ENCODE measurements at places on chromosomes 13 and 19.

GRCh38 chr19:6292006-6292405 lies 12.2 kb upstream of the MLLT1 start:
- peak; percentile 17 for DNase-seq

DNA sequence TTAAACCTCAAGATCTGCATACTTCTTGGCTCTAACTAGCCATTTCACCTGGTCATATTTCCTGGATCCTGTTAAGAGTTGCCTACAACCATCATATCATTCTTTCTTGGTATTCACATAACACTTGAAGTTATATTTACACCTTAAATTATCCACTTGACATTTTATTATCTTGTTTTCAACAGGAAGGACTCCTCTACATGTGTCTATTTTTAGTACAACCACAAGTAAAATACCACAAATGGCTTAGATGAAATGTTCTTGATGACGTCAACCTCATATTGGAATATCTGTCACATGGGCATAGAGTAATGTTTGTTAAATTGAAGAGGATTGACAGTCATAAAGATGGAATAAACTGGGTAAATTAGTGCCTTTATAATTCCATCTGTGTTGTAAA lies 9.4 kb downstream of the PCDH20 start:
- DNase-seq, result no peak

GRCh38 chr13:112987682-112988024 lies 18.6 kb downstream of the MCF2L start:
- DNase-seq, result no peak

DNA sequence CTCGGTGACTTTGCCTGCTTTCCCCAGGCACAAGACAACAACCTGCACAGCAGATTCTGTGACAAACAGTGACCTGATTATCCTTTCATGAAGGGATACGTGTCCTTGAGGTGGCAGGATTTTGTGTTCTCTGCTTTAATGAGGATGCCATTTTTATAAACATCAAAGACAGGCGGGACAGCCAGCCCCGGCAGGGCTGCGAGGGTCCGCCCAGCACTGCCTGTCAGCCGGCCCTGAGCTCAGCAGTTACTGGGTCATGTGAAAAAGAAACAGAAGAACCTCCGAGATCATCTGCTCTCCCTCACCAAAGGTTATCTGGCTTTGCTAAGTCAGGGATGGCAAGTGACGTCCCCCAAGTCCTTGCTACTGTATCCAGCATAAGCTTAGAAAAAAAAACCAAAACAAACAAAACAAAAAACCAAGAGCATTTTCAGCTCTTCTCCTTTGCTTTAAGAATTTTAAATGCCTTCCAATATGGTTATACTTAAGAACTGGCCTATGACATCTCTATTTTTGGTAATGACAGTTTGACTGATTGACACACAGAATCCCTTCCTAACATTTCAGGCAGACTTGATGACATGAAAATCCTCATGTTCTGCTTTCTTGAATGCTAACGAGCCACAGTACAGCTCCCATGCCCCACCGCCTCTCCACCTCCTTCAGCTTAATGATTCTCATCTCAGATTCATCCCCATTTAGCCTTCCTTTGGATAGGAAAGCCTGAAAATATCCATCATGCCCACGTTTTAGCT lies 666.6 kb upstream of the ARGLU1 start:
- no peak for DNase-seq

DNA sequence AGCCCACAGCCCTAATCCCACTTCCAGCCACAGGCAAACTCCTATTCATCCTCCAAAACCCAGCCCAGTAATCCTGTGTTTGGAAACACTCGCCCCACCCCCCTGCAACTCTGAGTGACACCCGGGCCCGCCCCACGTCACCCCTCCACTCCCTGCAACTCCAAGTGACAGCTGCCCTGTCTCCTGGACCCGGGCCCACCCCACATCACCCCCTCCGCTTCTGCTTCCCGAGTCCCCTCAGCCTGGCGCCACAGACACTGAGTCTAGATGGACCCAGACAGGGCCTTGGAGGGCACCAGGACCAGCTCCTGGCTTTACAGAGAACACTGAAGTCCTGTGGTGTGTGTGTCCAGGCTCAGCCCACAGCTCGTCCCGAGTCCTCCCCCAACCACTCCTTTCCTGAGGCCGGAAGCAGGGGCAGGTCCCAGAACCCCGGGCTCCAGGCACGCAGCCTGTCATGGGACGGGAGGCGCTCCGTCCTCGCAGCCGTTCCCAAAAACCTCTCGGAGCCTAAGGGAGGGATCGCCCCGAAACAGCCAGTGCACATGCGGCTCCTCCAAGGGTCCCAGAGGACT lies 7.7 kb downstream of the REXO1 start:
- DNase-seq, result peak; percentile 50

DNA sequence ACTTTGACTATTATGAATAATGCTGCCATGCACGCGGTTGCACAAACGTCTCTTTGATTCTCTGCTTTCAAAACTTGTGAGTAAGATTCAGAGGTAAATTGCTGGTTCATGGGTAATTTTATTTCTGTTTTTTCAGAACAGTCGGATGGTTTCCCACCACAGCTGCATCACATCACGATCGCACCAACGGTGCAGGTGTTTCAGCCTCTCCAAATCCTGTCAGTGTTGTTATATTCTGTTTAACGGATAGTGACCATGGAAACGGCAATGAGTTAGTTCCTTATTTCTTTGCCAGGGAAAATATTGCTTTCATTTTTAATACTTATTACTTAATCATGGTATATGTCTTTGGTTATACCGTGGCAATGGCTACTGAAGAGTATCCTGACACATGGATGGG lies 19.1 kb upstream of the ZNF835 start:
- DNase-seq, result no peak

GRCh38 chr13:43805071-43805468 lies 18.3 kb upstream of the ENOX1 start:
- DNase-seq, result peak; percentile 99

DNA sequence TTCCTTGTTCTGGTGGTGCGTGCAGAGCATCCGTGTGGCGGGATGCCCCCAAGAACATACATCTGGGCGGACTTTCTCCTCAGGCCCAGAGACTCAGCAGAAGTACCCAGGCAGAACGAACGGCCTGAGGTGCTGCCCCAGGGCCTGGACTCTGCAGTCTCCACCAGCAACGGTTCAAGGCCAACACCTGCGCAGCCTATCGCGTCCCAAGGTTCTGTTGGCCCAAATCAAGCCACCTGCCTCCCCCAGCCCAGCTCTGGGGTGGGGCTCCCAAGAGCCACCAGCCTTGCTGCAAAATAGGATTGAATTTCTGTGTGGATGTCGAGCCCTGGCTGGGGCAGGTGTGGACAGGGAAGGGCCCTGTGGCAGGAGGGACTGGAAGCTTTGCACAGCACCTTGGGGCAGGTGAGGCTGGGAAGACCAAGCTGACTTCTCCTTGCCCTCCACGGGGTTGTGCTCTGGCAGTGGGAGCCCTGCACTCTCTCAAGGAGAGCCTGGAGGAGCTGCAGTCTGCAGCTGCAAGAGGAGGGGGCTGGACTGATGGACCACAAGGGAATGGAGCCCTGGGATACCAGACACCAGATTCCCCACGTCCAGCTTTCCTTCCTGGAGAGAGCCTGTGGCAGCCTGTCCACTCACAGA lies 146.9 kb downstream of the ZNF536 start:
- DNase-seq, result no peak

DNA sequence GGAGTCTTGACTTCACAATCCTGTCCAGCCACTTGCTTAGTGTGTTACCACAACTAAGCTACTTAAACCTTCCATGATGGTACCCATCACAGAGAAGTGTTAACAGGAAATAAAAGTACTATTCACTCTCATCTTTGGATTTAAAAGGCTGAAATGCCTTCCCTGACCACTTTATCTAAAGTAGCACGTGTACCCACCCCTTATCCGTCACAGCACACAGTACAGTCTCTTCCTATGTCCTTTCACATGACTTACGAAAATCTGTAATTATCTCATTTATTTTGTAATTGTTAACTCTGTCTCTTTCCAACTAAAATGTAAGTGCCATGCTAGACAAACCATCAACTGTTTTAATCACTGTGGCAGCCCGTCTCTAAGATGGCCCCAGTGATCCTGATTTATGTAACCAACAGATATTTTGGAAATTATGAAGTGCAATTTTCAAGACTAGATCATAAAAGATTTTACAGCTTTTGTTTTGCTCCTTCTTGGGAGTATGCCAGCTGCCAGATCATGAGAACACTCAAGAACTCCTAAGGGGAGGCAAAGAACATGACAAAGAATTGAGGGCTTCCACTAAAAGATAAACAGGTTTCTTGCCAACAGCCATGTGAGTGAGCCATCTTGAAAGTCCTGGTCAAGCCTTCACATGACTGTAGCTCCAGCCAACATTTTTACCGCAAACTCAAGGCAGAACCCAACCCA lies 44.9 kb downstream of the DIAPH3 start:
- peak; percentile 19 for DNase-seq

DNA sequence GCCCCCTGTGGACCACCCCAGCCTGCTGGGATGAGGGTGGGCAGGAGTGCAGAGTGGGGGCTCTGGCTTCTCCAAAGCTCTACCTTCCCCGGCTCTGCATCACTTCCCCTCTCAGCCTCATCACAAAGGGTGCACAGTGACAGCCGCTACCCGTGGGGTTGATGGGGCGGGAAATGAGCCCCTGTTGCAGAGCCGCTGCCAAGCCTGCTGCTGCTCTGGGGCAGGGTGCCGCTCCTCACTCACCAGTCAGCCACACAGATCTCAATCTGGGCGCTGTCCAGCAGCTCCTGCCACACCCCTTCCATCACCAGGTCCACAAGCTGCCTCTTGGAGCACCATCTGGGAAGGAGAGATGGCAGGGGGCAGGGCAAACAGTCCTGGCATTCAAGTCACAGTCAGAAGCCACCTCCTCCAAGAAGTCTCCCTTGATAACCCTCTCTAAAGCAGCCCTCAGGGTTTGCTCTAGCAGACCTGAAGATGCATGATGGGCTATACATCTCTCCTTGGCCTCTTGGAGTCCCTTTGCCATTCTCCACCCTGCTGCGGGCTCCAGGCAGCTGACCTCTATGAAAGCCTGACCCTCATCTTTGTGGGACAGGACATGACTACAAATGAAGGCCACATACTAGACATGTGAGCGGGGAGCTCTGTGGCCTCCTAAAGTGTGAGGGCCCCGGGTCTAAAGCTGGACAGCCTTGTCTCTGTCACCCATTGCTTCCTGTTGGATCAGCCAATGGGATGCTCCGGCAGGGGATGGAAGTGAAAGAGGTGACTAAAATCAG lies 15.7 kb downstream of the MRPS12 start:
- DNase-seq, result no peak

DNA sequence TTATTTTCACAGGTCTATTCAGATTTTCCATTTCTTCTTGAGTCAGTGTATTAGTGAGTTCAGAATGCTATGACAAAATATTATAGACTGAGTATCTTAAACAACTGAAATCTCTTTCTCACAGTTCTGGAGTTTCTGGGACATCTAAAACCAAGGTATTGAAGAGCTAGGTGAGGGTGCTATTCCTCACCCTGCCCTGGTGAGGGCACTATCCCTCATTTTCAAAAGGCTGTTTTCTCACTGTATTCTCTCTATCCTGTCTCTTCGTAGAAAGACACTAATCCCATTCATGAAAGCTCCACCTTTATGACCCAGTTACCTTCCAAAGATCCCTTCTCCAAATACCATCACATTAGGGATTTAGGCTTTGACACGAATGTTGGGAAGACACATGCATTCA lies 1617.1 kb downstream of the PCDH9 start:
- no peak for DNase-seq

DNA sequence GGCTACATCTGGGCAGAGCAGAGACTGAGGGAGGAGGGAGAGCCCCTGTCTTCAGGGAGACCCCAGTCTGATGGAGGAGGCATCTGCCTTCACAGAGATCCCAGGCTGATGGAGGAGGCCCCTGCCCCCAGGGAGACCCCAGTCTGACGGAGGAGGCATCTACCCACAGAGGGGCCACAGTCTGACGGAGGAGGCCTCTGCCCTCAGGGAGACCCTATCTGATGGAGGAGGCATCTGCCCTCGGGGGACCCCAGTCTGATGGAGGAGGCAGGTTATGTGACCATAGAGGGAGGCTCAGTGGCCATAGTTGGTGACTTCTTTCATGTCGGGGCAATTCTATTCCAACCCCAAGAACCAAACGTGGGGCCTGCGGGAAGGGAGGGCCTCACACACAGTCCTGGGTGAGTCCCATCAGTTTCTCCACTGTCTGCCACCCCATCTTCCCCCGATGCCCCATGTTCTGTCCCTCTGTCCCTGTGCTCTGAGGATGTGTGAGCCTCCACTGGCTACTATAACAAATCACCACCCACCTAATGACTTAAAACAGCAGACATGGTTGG lies 14.3 kb downstream of the MISP start:
- no peak for DNase-seq

DNA sequence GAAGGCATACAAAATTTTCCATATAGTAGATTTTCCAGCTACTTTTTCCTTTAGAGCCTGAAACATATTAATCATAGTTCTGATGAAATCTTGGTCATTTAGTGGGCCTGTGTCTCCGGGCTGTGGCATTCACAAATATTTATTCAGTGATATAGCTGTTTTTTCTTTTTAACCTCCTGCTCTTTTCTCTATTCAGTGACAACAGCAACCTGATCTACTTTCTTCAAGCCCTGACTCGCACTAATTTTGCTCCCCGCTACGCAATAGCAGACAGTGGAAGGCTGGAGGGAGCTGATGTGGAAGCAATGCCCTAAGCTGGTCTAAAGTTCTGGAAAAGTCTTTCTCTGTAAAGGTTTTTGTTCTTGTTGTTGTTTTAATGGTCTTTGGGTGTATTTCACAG lies 289.7 kb downstream of the SLITRK6 start:
- no peak for DNase-seq

- DNase-seq, result no peak
These were observed 294.8 kb downstream of the KCNRG start for GRCh38 chr13:50309882-50310594.

DNA sequence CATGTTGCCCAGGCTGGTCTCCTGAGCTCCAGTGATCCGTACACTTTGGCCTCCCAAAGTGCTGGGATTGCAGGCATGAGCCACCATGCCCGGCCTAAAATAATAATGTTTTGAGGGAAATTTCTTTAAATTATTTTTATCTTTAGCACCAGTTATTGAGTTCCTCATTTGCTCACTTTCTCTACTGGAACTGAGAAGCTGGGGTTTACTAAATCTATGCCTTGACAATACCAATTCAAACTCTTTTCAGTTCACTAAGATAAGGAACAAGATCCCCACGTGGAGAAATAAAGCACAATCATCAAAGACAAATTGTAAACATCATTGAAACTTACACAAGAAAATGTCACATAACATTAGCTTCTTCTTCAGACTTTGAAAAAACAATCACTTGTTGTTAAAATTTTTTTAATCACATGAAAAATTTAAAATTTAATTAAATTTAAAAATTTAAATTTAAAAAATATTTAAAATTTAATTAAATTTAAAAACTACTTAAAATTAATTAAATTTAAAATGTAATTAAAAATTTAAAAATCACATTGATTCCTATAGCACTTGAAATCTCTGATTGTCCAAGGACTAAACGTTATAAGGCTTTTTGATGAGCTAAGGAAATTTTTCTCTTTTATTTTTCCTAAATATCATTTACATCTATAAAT lies 25.2 kb upstream of the XPO4 start:
- DNase-seq, result no peak

GRCh38 chr19:50759886-50760285 lies 10.4 kb upstream of the GPR32 start:
- peak; percentile 28 for DNase-seq

All from cardiac fibroblast (primary cell).